ENCODE measurements at places on chromosomes 7 and 10. TPM values are rescaled to one million over a fixed set of nuclear protein-coding genes. Genes with fewer than 3 reads are reported as not detected.

The SHH gene
- polyA plus RNA-seq, result 3.5 TPM

The C10orf62 gene
- polyA plus RNA-seq, result not detected

The SMO gene
- polyA plus RNA-seq, result 106 TPM

The LANCL2 gene
- 29.3 TPM for polyA plus RNA-seq

The RADIL gene
- polyA plus RNA-seq, result 4.0 TPM

The FAM25C gene
- polyA plus RNA-seq, result not detected

The VIPR2 gene
- polyA plus RNA-seq, result 3.6 TPM

The ASL gene
- 13.8 TPM for polyA plus RNA-seq

The SPDYE16 gene
- polyA plus RNA-seq, result 1.6 TPM

The CDC14C gene
- not detected for polyA plus RNA-seq

The OR2A7 gene
- 18.4 TPM for polyA plus RNA-seq

The BTBD16 gene
- 0.74 TPM for polyA plus RNA-seq

Data from left renal pelvis (tissue), 4 donors.